ENCODE measurements at places on chromosomes 3 and 15.

GRCh38 chr15:82530006-82530405 lies 10.3 kb downstream of the RPS17 start:
- DNase-seq, result no peak

- no peak for DNase-seq
These were observed 65.9 kb upstream of the LCTL start for GRCh38 chr15:66631616-66632263.

DNA sequence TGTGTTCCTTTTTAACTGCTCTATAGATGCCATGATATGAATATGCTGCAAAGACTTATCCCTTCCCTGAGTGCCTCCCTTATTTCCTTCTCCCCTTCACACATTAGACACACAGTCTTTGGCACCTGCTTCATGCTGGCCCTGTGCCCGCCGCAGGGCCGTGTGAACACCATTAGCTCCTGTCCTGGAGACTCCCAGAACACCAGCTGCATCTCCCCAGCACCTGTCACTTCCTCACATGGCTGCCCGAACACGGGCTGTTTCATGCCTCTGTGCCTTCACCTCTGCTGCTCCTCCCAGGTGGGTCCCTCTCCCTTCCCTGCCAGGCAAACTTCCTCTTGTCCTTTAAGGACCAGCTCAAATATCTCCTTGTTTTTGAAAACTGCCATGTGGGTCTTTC lies 40.5 kb upstream of the SEC13 start:
- no peak for DNase-seq

DNA sequence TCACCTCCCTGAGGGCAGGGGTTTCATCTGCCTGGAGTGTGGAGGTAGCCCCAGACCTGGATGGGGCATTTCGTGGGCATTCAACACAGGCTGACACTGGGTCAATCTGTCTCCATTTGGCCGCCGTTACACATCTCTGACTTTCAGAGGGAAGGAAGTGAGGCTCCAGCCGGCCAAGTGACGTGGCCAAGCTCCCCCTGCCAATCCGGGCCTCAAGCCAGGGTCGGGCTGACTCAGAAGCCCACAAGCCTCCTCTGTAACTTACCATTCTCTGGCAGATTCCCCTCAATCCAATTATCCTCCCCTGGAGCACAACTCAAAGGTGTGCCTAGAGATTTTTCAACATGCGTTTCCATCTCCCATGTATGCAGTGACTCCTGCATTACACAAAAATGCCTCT lies 227.6 kb downstream of the KLF13 start:
- DNase-seq, result no peak

- DNase-seq, result no peak
These were observed 484 bp downstream of the CNTN4 start for GRCh38 chr3:2099028-2099671.

- DNase-seq, result no peak
These were observed 31.7 kb upstream of the ATG7 start for GRCh38 chr3:11240496-11240895.

GRCh38 chr15:91022075-91022831 lies at the start of gene VPS33B:
VPS33B (minus strand) TSS chr15:91022594; CDS start chr15:91022249, 345 bp downstream.
- DNase-seq, result peak; percentile 43

GRCh38 chr3:72657666-72658065 lies 190.6 kb downstream of the SHQ1 start:
- DNase-seq, result no peak

GRCh38 chr15:96054621-96055020 lies 275.9 kb upstream of the NR2F2 start:
- no peak for DNase-seq

DNA sequence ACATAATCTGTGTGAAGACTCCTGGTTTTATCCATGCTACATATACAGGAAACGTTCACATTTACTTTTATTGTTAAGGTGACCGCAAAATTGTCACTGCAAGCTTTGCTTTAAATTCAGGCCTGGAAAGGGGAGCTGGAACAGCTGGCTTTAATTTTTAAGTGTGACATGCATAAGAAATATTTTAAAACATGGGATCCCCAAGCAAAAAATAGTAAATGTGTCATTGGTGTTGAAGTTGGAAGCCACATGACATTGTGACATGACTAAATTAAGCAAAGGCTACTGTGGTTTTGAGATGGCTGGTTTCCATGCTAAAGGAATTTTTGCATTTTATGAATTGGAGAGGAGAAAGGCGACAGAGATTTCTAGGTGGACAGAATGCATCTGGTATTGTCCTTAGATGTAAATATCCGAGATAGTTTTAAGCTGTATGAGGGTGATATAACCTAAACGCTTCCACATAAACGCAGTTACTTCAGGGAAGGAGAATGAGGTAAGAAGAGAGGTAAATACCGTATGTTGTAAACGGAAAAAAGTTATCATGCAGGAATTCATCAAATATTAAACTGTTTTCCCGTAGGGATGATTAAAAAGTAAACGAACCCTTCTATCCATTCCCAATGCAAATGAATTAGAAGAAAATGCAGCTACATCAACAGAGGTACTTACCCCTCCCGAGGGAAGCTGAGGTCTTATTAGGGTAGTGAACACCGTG lies 927 bp upstream of the FYTTD1 start:
- DNase-seq, result no peak

- no peak for DNase-seq
These were observed 181.3 kb upstream of the WNT5A start for GRCh38 chr3:55668359-55668758.

DNA sequence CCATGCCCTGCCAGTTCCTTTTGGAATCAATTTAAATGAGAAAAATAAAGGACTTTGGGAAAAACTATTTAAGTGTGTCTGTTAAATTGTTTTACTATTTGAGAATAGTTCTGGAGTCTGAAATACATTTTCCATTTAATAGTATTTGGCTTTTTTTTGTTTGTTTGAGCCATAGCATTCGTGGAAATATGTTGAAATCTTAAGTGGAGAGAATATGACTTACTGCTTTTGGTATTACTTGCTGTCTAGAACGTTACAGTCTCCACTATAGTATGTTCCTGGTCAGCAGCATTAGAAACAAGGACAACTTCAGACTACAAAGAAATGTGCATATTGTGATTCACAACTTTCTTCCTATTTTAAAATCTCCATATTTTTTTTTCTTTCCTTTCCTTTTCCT lies 179.4 kb downstream of the GHSR start:
- DNase-seq, result no peak

DNA sequence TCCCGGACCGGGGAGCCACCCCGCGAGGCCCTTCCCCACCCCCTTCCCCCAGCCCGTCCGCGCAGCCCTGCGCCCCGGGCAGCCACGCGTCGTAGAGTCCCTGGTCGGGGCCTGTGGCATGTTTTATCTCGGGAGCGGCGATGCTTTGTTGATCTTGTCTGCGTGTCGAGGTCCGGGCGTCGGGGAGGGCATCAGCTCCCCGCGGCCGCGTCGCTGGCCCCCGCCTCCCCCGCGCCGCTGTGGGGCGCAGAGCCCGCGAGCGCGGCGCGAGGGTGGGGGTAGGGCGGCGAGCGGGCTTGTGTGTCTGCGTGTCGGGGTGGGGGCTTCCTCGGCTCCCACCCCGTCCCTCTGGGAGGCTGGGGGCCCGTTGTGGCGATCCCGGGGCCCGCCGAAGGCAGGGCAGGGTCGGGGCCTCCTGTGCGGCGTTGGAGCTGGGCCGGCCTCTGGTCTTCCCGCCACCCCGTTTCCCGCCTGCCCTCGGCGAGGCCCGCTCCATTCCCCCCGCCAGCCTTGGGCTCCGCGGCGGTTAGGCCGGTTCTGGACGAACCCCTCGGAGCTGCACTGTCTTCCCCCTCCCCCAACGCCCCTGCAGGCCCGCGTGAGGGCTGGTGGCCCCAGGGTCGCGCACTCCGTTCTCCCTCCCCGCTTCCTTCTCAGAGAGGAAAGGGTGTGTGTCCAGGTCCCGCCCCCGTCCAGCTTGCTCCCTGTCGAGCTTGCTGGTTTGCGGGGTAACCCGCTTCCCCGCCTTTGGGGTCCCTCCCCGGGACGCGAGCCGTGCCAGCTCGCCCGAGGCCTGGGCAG lies 695 bp downstream of the GMPS start:
- no peak for DNase-seq

DNA sequence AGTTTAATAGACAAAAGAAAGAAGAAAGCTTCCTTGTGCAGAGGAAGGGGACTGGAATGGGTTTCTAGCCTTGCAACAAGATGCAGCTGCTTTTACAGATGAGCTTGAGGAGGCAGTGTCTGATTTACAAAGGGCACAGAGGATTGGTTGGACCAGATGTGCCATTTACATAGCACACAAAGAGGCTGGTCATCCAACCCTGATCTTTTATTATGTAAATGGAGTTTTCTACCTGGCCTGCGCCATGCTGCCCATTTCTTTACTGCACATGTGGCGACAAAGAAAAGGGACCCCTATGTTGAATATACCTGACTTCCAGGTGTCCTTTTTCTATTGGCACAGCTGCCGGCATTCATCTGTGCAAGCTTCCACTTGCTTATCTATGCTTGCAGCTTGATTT lies 409.4 kb upstream of the FRG2C start:
- no peak for DNase-seq

DNA sequence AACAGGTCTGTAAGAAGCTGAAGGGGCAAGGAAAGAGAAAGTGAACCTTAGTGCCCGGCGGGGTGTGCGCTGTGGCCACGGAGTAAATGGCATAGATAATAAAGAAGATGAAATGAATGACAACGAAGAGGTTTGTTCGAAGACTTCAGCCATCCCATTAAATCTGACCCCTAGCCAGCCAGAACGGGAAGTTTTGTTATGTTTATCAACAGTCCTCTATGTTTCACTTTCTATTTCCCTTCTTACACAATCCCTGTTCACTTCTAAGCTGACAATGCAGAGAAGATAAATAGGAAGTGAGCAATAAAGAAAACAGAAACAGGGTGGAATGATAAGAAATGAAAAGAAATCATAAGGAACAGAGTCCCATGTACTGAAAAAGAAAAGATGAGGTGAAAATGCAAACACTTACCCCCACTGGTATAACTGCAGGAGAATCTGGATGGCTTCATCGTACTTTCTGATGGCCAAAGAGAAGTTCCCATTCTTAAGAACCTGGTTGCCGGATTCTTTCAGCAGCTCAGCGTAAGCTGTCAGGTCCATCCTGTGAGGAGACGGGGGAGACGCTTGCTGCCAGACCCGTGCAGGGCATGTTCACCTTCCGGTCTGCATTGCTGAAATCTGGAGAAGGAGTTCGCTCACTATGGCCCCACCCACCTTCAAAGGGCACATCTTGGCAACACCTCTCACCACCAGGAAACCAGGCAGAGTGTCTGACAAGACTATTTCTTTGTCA lies 36.8 kb downstream of the TRANK1 start:
- no peak for DNase-seq

GRCh38 chr3:61743686-61744242 lies 182.4 kb downstream of the PTPRG start:
- DNase-seq, result no peak

GRCh38 chr3:52153389-52154096 lies 680 bp downstream of the POC1A start:
- no peak for DNase-seq

All from GM18507 (cell line).